AG09319 (cell line): ENCODE measurements at places on chromosomes 3 and 15.

DNA sequence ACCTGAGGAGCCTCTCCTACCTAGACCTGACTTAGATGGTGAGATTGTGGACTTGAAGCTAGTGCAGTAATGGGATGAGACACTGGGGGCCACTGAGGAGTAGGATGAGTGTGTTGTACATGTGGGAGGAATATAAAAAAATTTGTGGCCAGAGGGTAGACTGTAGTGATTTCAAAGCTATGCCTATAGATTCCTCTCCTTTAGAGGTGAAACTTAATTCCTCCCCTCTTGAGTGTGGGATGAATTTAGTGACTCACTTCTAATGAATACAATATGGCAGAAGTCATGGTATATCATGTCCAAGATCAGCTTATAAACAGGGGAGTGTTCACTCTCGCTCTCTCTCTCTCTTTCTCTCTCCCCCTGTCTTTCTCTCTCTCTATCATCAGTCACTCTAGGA, 6.7 kb downstream of the ZNF860 start:
- no peak for DNase-seq

GRCh38 chr3:187022403-187023029, 92.2 kb downstream of the ST6GAL1 start:
- no peak for DNase-seq

DNA sequence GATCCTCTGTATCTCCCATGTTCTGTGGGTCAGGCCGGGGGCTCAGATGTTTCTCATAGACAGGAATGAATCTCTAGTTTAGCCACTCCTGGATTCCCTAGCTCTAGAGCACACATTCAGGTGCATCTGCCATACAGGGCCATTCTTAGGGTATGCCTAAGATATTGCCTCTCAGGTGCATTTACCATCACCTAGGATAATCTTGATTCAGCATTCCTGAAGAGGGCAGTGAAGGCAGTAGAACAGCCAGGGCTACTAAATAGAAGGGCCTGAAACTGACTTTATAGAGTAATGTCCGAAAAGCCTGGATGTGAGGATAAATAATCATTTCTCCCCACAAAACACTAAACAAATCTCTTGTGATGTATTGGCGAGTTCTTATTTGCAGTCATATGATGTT, 882.0 kb downstream of the AGBL1 start:
- DNase-seq = no peak

DNA sequence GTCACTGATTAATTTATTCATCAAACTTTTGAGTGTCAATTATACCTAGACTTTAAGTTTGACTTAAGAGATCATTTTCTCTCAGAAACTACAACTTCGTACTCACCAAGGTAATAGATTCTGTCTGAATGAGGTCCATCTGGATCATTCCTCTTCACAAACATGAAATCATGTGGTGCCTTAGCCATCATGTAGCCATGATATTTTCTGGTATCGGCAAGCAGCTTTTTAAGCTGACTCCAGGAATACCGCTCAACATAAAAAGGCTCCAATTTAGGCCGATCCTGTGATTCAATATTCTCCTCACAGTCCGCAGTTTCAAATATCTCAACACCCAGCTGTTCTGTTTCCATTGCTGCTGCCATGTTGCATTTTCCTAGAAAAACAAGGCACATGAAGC, 5.3 kb downstream of the DPP8 start:
- no peak for DNase-seq

DNA sequence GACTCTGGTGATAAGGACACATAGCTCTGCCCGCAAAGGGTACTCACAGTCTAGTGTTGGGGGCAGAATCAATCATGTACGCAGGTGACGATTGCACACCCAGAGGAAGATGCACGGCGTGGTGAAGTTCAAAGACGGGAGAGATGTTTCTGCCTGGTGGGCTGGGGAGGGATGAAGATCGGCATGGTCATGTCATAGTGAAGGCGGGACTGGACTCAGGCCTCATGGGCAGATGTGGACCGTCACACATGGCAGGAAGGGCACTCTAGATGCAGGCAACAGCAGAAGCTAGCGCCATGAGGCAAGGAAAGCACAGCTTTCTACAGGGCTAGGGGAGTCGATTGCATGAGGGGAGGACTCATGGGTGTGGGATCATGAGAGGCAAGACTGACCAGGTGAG, 240.6 kb downstream of the OPA1 start:
- DNase-seq = no peak

- DNase-seq = no peak
These were observed 27.2 kb upstream of the SLC25A36 start for GRCh38 chr3:140914384-140914945.

DNA sequence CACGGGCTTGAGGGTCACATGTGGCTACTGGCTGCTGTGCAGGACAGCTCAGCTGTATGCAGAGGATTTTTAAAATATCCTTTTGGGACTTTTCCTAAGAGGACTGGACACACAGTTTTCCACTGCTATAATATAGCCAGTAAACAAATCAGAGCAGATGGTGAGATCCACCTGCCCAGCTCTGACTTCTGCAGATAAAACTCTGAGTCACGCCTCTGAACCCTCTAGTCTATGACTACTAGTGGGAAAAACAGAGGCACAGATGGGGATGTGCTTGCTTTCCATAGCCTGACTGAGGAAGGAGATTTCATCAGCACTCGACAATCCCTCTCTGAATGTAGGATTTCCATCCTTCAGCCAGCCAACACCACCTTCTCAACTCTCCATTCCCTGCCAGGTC, 45.1 kb downstream of the COLQ start:
- DNase-seq = no peak

- no peak for DNase-seq
These were observed 67.5 kb upstream of the TSEN2 start for GRCh38 chr3:12416731-12417130.

GRCh38 chr3:138296639-138297038, 33.0 kb downstream of the NME9 start:
- DNase-seq = no peak

DNA sequence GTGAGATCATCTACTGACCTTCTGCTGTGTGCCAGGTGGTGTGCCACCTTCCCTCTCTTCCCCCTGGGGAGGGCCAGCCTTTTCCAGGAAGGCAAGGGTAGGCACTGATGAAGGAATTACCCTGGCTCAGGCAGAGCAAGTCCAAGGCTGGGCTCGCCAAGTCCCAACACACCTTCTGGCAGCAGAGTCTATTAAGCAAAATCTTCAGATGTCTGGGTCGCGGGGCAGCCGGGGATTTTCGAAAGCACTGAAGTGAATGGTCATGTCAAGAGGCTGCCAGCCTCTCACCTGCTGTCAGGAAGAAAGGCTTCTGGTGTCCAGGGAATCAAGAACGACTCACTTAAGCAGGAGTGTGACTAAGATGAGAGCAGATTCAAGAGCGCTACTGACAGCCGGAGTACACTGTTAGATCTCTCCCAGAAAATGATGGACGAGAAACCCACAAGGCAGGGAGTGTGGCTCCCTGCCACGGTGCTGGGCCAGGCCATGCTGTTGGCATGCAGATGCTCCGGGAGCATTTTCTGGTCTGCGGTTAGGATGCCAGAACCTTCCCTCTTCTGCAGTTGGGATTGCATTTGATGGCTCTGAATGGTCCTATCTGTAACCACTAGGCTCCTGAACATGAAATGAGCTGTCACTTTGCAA, 479.8 kb downstream of the SHQ1 start:
- DNase-seq = no peak

- DNase-seq = peak; percentile 85
These were observed 136.0 kb upstream of the DAZL start for GRCh38 chr3:16741103-16741758.

GRCh38 chr3:98966434-98966833, 64.9 kb upstream of the DCBLD2 start:
- DNase-seq = no peak

- no peak for DNase-seq
These were observed 81.4 kb downstream of the CRTC3 start for GRCh38 chr15:90611157-90611556.

- DNase-seq = no peak
These were observed 849 bp upstream of the HDAC11 start for GRCh38 chr3:13479332-13479581.

DNA sequence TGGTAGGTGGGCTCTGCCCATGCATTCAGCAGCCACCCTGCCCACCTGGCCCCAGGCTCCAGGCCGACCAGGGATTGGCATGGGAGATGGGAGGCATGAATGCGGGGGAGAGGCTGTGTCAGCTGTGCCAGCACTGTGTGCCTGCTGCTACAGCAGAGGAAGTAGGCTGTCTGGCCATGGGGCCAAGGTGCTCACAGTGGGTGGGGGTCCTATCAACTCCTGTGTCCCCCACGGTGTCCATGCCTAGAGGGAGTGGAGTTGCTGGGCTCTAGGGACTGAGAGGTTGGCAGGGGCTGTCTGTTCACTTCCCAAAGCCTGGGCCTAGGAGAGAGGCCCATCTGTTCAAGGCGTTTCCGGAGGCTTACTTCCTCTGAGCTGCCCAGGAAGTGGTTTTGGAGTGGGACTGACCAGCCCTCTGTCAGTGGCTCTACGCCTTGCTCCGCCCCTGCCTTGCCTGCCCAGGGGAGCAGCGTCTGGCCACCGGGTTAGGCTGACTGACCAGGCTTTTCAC, 5.8 kb downstream of the PRKCD start:
- DNase-seq = peak; percentile 27

DNA sequence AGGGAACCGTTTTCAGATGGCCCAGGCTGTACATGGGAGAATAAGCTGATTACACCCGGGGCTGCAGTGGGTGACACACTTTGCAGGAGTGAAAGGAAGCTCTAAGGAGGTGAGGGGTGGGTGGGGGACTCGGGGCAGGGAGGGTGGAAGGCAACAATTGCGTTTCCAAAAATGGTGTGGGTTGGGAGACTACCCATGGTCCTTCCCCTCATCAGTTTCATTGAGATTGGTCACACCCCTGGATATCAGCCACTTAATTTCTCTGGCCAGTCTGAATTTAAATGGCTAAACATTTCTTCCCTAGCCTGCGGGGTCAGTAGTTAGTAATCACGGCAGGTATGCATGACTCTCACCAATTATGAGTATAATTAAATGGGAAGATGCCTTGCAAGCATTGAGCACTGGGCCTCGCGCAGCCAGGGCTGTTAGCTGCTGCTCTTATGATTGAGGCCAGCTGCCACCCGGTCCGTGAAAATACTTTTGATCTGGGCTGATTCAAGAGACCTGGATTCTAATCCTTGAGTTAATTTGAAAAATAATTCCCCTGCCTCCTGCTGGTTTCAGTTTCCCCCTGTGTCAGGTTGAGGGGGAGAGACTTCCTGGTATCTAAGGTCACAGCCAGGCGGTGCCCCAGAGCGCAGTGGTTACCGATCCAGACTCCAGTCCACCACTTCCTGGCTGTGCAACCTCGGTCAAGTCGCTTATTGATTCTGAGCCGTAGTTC, 23.3 kb downstream of the SLC6A6 start:
- no peak for DNase-seq

DNA sequence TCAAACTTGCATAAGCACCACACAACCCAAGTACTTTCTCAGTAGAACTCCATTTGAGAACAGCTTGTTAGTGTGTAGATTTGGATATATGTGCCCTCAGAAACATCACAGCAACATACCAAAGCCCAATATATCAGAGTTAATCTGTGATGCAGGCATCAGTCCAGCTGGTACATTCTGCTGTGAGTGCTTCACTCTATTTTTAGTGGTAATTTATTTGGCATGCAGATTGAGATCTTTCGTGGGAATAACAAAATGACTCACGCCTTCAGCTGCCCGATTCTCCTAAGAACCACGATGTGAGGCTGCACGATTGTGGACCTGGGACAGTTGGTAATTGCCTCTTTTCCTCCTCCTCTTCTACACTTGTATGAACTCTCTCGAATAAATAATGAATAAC, 730.7 kb downstream of the SQOR start:
- no peak for DNase-seq
